ENCODE measurements at places on chromosomes 2 and 18. TPM values are rescaled to one million over a fixed set of nuclear protein-coding genes. Genes with fewer than 3 reads are reported as not detected.

GRCh38 chr2:95158891-95159619 is 593 bp downstream of the ZNF514 start:
- DNase-seq = peak; percentile 44

GRCh38 chr2:170928036-170928823 is 823 bp upstream of the GORASP2 start:
- no peak for DNase-seq

DNA sequence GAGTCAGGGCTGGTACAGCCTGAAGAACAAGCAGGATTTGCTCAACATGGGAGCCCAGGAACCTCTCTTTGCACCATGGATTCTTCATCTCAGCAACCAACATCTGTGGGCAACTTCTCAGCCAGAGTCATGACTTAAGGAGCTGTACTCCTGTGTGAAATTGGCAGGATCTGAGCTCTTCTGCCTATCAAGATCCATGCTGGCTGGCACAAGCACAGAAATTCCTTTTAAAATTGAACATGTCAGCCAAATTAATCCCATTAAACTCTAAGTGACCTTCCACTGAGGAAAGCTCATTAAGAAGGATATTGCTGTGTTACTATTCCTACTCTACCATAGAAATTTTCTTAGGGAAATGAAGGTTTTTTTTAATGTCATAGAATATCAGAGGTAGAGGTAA is 110.5 kb upstream of the SCG2 start:
- DNase-seq = no peak

DNA sequence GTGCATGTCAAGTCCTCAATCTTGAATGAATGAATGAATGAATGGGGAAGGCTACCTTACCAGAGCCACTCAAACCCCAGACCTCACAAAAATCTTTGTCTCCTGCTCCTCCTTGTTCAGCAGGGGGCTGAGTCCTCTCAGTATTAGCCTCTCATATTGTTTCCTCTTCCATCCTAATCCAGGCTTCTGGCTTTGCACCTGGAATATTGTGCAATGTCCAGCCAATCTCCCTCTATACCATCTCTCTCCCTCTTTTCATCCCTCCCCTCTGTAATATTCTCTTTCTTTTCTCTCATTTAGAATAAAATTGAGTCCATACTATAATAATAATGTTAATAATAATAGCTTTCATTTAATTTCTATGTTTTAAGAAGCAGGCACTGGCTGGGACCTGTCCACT is 34.3 kb downstream of the ARHGAP25 start:
- DNase-seq = no peak

DNA sequence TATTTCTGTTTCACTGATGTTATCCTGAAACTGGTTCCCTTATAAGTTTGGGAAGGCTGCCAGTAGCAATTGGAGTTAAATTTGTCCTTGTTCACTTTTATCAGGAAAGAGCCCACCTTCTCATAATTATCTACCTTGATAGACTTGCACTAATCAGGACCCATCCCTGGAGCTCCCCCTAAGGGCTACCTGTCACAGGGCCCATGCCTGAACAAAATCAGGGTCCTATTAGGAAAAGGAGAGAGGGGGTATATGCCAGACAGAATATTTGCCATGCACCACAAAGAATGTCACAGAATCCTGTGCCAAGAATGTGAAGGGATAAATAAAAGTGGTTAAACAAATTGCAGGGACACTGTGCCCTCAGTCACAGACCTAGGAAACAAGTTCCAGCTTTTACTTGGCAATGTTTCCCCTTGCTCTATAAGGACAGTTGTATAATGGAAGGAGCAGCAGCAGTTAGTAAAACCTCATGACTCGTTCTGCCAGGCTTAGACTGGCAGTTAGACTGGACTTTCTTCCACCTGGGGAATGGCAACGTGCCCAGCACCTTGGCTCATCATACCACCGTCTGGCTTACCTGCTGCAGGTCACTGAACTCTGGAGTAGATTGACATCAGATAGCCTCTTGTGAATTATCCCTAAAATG is 32.3 kb upstream of the VWC2L start:
- no peak for DNase-seq

- DNase-seq = peak; percentile 43
Observed at GRCh38 chr2:27051902-27052645, 606 bp downstream of the AGBL5 start.

- DNase-seq = no peak
Observed at GRCh38 chr2:178484245-178485041, 4.2 kb downstream of the PLEKHA3 start.

- DNase-seq = no peak
Observed at GRCh38 chr2:107585851-107586250, 240.8 kb upstream of the RGPD4 start.

GRCh38 chr2:16045653-16046352 is 105.5 kb downstream of the MYCN start:
- DNase-seq = no peak

DNA sequence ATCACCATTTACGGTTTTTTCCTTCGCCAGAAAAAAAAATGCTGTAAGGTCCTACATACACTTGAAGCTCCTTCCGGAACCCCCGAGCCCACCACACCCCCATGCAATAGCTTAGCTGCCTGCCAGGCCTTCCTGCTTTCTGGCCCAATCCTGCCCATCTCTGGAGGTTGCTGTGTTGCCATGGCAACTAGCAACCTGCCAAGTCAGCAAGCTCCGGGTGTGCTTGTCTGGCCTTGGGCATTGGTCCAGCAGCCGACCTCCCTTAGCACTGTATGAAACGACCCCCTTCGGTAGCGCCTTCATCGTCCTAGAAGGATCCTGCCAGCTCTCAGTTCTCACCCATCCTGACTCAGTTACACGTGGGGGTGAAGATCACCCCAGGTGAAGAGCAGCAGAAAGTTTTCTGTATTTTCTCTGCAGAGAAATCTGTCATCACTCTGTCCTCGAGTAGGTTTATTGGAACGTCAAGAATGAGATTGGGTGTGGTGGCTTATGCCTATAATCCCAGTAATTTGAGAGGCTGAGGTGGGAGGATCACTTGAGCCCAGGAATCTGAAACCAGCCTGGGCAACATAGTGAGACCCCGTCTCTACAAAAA is 47.4 kb upstream of the MTCL1 start:
- no peak for DNase-seq

DNA sequence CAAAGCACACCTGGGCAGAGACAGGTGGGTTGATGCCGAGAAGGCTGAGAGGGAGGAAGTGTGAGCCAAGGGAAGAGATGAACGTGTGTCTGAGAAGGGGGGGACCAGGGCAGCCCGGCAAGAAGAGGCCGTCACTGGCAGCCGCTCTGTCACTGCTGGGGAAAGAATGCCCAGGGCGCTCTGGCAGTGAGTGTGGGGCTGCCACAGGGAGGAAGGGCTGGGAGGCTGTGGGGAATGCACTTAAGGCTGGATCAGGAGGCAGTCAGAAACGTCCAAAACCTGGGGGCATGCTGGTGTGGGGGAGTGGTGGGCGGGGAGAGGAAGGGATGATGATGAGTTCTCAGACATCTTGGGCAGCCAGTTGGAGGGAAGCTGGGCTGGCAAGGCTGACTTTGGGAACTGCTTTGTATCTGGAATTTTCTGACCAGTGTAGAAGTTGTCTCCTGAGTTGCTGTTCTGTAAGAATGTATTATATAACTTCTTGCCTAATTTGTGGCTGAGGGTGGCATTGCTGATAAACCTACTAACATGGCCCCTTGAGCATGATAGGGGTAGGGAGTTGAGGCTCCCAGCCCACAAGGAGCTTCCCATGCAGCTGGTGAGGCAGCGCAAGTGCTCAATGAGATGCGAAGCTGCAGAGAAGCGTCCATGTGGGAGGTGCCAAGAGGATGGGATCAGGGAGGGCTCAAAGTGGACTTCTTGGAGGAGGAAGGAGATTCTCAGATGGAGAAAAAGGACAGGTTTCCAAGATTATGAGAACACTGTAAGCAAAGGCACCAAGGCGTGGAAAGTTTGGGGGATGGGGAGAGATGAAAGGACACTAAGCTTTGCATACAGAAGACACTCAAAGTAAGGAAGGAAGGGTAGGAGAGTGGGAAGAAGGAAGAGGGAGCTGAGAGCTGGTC is 185.1 kb upstream of the HAAO start:
- no peak for DNase-seq

- no peak for DNase-seq
Observed at GRCh38 chr2:241200822-241201395, 12.4 kb downstream of the ANO7 start.

DNA sequence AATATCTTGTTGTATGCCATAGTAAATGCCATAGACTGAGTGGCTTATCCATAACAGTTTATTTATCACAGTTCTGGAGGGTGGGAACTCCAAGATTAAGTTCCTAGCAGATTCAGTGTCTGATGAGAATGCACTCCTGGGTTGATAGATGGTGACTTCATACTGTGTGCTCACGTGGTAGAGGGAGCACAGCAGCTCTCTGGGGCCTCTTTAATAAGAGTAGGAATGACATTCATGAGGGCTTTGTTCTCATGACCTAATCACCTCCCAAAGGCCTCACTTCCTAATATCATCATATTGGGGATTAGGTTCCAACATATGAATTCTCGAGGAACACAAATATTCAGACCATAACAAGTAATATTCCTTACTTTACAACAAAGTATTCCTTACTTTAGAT is 98.1 kb upstream of the SH3BP4 start:
- DNase-seq = no peak

DNA sequence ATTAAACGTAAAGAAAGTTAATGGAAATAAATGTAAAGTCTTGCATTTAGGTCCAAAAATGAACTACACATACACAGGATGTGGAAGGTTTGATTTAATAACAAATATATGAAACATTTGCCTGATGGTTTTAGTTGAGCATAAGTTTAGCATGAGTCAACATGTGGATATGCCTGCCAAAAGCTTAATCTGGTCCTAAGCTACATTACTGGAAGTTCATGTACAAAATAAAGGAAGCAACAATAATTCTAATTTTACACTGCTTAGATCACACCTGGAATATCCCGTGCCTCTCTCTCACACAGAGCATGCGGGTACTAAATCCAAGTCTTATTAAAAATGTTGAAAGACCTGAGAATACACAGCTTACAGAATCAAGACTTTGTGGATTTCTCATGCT is 276.5 kb upstream of the NRP2 start:
- no peak for DNase-seq

DNA sequence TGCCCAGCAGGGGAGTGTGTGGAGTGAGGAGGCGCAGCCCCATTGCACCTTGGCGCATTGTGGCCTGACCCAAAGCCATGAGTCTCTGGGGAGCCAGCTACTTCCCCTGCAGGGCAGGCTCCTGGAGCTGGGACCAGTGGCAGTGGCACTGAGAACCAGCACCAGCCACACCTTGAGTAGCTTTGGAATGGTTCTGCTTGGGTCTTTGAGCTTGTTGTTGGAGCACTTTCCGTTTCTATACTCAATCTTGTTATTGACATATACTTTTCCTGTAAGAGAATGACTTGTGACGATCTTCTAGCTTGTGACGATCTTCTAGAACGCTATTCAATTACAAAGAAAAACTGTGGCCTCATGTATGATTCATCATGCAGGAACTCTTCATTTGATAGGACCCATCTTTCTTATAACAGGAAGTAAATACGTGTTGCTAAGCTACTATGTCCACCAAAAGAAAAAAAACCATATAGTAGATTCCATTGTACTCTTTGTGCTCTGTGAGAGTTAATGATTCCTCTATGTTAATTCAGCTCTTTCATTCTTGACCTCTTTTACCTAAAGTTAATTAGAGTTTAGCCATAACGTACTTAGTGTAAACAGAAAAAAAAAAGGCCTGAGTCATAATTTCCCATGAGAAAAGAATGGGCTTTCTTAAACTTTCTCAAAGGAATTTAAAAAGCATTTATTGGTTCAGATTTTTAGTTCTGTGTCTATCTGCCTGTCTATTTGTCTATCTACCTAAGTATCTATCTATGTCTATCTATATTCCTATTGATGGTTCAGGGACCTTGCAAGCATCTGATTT is 113.1 kb downstream of the GATA6 start:
- no peak for DNase-seq

DNA sequence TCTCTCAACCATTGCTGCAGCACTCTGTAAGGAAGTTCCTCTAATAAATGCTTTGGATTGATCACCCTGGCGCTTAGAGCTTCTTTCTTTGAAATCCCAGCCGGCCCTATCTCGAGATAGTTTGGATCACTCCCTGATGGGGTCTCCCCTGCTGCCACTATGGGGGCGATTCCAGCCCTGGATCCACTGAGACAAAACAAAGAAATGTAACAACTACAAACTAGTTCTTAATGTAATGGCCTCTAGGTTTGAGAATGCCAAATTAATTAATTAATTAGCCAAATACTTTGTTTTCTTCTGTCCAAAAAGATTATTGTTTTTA is 15.2 kb downstream of the SRSF7 start:
- DNase-seq = no peak

GRCh38 chr18:79964330-79965118 is at the start of gene HSBP1L1:
TSS of gene HSBP1L1 (plus strand) at chr18:79964643. CDS start at chr18:79964736, 93 bp downstream.
- DNase-seq = peak; percentile 84

LIMS4 gene
- 1.6 TPM for total RNA-seq

CYP26B1 gene
- 1.5 TPM for total RNA-seq

PLB1 gene
- total RNA-seq = 0.20 TPM

SH3BP4 gene
- total RNA-seq = 7.5 TPM

TPO gene
- 4.5 TPM for total RNA-seq

LRATD1 gene
- 87.6 TPM for total RNA-seq
